ENCODE measurements at places on chromosomes 16 and 17.

- DNase-seq = no peak
Measured at GRCh38 chr17:28328325-28328724, 6.9 kb downstream of the IFT20 start.

GRCh38 chr16:85652431-85653221 is 36.1 kb downstream of the GINS2 start:
- peak; percentile 44 for DNase-seq

DNA sequence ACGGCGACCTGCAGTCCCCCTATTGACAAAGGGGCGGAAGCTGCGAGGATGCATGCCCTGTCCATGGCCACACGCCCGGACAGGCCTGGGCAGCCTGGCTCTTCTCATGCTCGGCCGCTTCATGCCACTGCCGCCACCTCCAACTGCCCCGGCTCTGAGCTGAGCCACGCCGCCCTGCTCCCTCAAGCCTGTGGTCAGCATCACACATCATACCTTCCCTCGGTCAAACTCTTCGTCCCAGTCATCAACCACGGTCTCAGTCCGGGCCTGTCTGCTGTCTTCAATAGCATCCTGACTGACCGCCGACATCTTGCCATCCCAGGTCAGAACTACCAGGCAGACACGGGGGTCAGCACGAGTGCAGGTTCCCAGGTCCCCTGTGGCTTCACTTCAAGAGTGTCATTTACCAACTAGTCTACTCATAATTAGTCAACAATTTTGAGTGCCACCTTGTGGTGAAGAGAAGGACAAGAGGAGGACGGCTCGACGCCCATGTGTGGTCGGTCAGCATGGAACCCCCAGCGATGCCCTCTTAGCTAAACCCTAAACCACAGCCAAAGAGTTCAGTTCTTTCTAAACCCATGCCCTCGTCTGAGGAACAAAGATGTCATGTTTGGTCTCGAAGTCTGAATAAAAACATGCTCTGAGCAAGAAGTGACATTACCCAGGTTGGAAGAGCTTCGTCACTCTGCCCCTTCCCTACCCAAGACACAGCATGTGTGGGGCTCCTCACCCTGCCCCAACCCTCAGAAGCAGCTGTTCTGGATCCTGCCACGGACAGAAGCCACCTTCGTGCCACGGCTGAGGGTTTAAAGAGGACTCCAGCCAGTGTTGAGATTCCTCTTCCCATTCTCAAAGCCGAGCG is 16.9 kb upstream of the CYTH1 start:
- DNase-seq = no peak

DNA sequence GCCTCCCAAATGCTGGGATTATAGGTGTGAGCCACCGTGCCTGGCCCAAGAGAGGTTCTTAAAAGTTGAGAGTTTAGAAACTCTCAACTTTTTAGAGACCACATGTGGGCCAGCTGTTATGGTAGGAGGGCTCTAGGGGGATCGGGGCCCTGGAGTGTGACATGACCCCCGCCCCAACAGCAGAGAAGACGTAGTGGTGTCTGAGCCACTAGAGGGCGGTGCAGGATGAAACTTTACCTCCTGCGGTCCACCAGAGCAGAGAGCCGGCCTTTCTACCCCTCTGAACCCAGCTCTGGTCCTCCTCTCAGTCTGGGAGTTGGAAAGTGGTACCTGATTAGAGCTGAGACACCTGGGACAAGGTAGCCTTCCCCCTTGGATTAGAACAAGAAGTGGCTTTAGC is 7.4 kb downstream of the CDK5RAP3 start:
- no peak for DNase-seq

- DNase-seq = no peak
Measured at GRCh38 chr17:81052199-81052997, 17.4 kb downstream of the BAIAP2 start.

DNA sequence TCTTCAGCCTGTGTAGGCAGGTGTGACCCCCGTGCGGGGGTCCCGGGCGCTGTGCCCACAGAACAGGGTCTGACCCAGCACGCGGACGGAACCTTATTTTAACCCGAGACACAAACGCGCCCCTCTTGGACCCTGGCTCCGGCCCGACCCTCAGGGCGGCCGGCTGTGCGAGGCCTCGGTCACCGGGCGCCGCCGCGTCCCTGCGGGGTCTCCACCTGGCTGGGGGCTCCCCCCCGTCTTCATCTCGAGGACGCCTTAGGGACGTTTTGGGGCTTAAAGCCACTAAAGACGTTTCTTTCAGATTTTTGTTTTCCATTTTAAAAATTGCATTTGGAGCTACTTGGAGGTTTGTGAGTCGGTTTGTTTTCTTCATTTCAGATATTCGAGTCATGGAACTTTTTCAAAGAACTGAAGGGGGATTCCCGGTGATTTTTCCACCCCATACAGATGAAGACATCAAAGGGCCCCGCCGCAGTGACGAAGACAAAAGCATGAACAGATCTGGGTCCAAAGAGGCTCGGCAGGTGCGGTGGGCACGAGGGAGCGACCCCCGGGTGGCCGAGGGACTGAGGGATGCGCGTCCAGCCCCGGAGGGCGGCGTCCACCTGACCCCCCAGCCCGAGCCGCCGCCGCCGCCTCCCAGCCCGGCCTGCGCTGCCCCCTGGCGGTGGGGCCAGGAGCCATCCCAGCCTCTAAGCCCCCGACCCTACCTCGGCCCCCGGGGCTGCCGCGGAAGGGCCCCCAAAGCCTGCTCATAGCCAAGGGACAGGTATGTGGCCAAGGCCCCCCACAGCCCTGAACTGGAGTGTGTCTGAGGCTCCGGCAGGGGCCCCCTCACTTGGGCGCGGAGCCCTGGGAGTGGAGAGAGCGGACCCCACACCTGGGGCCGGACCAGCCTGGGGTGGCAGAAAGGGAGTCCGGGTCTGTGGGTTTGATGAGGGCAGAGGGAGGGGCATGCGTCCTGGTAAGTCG is 3.8 kb upstream of the CD7 start:
- DNase-seq = no peak

GRCh38 chr16:25707982-25708583 is 16.3 kb downstream of the HS3ST4 start:
- DNase-seq = no peak

Measured in left renal cortex interstitium (tissue), 4 donors.